ENCODE measurements at places on chromosomes 4 and X.

DNA sequence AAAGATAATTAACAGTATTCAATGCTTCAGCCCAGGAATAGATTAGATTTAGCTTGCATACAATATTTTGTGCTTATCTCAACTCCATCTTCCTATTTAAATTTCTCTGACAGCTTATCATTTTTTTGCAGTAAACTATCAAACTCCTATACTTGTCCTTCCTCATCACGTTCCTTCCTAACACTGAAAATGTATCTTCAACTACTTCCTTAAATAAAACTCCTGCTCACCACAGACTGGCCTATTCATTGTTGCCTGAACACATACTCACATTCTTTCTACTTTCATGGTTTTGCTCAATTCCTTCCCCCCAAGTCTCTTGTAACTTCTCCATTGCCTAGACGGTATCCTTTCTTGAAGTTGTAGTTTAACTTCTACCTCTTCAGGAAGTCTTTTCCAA, 28.5 kb upstream of the PTPN13 start:
- no peak for DNase-seq

GRCh38 chr4:62601737-62602136, 1401.6 kb downstream of the ADGRL3 start:
- peak; percentile 4 for DNase-seq

GRCh38 chr4:34183926-34184325, 2060.4 kb downstream of the ARAP2 start:
- no peak for DNase-seq

GRCh38 chr4:138259271-138259670, 17.1 kb upstream of the SLC7A11 start:
- DNase-seq, result peak; percentile 51

Data from astrocyte of the hippocampus (primary cell).